ENCODE measurements at places on chromosomes 3 and 15.

DNA sequence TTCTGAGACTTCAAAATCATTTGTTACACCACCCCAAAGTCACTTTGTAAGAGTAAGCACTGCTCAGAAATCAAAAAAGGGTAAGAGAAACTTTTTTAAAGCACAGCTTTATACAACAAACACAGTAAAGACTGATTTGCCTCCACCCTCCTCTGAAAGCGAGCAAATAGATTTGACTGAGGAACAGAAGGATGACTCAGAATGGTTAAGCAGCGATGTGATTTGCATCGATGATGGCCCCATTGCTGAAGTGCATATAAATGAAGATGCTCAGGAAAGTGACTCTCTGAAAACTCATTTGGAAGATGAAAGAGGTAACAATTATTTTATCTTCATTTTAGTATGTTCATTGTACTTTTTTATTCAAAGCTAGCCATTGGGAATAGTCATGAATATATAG lies 32.6 kb downstream of the BLM start:
- no peak for DNase-seq

DNA sequence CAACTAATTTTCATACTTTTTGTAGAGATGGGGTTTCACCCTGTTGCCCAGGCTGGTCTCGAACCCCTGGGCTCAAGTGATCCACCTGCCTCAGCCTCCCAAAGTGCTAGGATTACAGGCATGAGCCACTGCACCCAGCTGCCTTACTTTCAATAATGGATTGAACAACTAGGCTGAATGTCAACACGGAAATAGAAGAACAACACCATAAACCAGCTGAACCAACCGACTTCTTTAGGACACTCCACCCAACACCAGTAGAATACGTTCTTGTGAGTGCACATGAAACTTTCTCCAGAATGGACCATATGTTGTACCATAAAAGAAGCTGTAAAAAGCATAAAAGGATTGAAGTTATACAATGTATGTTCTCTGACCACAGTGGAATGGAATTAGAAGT lies 42.9 kb downstream of the GXYLT2 start:
- no peak for DNase-seq

GRCh38 chr3:177294221-177294620 lies 96.9 kb upstream of the TBL1XR1 start:
- no peak for DNase-seq

DNA sequence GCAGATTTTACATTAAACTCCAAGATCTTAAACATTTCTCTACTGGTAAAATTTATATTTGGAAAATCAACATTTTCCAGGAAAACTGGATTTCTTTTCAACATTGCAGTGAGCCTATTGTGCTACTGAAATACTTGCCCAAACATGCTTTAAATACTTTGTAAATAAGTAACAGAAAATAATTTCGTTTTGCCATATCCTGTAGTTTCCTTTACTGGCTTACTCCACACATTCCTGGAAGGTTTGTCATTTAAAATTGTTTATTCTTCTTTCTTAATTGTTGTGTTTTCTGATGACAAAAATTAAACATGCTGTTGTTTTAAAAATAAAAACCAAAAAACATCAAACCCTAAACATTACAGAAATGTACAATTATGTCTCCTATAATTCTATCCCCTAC lies 22.0 kb downstream of the ACAD11 start:
- no peak for DNase-seq

DNA sequence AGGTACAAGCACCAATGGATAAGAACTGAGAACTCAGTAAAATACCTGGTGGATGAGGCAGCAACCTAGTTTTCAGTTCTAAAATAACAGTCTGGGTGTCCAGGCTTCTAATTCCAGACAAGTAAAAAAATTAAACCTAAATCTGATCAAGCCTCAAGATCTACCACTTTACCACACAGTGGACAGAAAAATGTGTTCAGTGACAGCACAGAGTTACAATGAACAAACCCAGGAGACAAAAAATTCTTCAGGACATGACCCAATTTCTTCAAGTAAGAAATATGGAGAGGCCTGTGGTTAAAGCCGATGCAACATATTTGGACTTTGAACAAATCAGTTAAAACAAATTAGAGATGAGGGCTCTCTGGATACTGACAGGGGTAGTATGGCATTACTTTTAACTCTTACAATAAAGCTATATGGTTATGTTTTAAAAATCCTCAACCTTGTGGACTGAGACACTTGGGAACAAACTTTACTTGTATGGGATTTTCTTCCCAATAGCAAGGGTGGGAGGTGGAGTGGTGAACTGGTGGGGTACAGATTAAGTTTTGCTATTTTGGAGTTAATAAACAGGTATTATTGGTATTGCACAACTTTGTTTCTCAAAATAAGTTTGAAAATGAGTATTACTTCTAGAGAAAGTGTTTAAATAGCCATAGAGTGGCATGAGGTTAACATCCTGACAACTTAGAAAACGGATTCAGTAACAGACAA lies 14.2 kb downstream of the CCNL1 start:
- DNase-seq = no peak

DNA sequence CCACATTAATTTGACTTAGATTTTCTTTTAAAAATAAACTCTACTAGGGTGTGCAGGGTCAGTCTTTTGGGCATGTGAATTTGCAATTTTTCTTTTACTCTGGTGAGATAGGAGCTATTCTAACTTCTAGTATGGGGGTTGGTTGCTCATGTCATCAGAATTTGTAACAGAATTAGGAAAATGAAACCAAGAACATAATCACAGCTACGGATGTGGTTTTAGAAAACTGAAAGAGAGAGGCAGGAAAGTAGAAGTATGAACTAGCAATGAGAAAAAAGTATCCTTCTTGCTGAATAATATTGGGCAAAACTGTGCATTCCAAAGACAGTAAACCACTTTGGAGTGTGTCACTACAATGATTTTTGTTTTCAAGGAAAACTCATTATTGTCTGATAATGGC lies 43.3 kb downstream of the ADPGK start:
- DNase-seq = no peak

DNA sequence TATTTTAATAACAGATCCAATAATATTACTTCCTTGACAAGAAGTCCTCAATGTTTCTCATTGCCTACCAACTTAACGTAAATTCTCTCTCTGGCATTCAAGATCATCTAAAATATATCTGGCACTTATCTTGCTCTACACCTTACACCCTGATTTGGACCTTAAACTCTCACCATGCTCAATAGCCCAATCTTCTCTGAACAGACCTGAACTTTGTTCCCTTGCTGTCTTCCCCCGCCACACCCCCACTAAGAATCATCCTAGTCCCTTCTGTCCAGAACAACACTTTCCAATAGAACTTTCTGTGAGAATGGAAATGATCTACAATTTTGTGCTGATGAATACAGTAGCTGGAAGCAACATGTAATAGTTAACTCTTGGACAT lies 44.9 kb downstream of the P2RY1 start:
- no peak for DNase-seq

DNA sequence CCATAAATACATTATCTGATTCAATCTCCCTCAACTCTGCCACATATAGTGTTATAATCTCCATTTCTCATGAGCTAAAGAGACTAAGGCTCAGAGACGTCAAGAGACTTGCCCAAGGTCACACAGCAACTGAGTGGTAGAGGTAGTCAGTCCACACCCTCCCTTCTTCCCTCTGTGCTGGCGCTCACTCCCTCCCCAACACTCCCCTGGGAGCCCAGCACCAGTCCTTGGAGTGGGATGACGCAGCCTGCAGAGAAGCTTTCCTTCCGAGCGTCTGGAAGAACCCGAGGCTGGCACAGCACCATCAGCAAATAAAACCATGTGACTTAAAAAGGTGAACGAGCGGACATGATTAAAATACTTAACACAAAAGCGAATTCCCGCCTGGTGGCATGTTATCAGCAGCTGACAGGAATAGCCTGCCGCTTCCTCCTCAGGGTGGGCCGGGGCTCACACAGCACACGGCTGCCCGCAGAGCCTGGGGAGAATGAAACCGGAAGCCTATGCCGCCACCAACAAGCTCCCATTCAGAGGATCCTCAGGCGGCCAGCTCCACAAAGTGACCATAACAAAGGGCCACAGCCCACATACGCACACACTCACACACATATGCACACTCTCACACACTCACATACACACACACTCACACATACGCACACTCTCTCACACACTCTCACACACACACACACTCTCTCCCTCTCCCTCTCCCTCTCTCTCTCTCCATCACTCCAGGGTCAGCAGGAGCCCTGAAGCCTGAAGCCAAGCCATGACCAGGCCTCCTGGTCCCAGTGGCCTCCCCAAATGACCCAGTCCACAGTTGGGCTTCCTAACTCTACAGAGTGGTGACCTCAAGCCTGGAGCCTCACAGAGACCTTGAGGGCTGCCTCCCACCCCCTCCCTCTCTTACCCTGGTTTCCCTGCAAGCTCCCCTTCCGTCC lies 120.5 kb downstream of the XXYLT1 start:
- no peak for DNase-seq

DNA sequence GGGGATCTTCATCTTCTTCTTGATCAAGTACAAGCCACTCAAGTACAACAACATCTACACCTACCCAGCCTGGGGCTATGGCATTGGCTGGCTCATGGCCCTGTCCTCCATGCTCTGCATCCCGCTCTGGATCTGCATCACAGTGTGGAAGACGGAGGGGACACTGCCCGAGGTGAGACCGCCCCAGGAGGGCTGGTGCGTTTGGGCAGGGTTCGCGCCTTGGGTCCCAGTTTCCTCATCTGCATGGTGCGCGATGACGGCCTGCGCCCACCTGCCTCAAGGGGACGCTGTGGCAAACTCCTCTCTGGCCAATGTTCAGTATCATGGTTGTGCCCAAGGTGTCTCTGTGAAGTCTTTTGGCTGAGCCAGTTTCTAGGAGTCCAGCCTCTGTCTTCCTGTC lies 57.5 kb upstream of the SLC6A1 start:
- DNase-seq = no peak

DNA sequence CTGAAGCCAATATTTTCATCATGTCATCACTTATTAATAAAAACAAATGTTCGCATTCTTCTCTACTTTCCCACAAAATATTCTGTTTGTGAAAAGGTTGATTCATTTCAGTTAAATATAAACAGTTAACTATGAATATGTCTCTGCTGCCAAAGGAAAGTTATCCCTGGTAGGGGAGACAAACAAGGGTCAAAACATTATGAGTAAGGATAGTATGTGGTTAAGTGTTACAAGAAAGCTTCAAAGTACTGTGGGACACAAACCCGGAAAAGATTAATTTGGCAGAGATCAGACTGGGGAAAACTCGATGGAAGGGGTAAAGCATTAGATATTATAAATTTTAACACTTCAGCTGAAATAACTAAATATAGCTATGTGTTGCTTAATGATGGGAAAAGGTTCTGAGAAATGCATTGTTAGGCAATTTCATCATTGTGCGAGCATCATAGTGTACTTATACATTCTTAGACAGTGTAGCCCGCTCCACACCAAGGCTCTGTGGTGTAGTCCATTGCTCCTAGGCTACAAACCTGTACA lies 436.5 kb upstream of the TBL1XR1 start:
- no peak for DNase-seq

DNA sequence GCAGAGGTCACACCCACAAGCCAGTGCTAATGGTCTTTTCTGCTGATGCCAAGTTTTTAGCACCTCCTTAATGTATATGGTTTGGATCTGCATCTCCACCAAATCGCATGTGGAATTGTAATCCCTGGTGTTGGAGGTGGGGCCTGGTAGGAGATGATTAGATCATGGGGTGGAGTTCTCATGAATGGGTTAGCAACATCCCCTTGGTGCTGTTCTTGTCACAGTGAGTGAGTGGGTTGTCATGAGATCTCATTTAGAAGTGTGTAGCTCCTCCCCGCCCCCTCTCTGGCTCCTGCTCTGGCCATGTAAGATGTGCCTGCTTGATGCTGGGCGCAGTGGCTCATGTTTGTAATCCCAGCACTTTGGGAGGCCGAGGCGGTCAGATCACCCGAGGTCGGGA lies 37.3 kb upstream of the KLHL6 start:
- DNase-seq = no peak

GRCh38 chr3:12963231-12963896 lies 109.9 kb downstream of the IQSEC1 start:
- DNase-seq = no peak

DNA sequence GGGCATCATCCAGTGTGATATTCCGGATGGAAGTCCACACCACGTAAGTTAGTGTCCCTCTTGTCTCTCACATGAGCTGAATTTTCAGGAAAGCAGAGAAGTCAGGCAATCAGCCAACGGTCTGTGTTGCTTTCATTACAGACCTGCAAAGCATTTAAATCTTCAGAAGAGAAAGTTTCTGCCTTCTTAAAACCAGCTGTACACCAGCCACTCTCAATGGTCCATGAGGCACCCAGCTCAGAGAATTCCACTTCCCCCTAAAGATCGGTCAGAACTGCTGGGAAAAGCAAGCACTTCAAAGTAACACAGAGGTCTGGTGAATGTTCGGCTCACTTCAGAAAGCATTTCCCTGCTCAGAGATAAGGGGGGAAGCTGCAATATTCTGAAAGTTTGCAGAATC lies 903.7 kb downstream of the EPHA3 start:
- no peak for DNase-seq

DNA sequence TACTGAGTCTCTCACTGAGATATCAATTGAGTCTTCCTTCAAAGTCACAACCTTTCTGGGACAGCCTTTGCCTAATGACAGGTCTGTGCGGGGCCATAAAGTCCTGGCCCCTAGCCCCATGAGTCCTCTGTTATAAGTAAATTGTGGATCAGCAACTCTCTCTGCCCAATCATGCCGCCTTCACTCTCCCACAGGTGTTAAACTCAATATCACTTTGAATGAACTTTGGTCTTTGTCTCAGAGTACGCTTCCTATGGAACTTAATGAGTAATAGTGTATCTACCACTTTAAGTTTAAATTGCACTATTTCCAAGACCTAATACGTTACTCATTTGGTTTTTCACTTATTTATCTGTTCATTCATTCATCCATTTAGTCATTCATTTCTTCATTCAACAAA lies 826.4 kb downstream of the TUSC7 start:
- no peak for DNase-seq

DNA sequence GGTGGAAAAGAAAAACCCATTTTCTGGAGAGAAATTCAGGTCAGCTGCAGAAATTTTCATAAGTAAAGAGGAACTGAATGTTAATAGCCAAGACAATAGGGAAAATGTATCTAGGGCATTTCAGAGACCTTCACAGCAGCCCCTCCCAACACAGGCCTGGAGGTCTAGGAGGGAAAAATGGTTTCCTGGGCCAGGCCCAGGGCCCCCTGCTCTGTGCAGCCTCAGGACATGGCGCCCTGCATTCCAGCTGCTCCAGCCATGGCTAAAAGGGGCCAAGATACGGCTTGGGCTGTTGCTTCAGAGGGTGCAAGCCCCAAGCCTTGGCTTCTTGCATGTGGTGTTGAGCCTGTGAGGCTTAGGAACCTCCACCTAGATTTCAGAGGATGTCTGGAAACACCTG lies 92.2 kb downstream of the C3orf70 start:
- no peak for DNase-seq

Data from stimulated activated CD4-positive, alpha-beta T cell treated with anti-CD3 and anti-CD28 coated beads, TNF-alpha, amount 100 ng/mL, for 24 hours (primary cell).